ENCODE measurements at places on chromosomes 2 and 18.

DNA sequence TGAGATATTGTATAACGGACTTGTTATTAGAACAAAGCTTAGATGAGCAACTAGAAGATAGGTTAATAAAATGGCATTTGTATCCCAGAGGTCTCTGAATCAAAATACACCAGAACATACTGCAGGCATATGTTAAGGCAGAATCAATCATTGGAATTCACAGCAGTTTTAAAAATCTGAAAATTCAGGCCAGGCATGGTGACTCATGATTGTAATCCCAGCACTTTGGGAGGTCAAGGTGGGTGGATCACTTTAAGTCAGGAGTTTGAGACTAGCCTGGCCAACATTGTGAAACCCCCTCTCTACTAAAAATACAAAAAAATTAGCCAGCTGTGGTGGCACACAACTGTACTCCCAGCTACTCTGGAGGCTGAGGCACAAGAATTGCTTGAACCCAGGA lies 405.2 kb downstream of the ZEB2 start:
- DNase-seq = no peak

- no peak for DNase-seq
Observed at GRCh38 chr2:71492112-71492511, 38.8 kb downstream of the DYSF start.

DNA sequence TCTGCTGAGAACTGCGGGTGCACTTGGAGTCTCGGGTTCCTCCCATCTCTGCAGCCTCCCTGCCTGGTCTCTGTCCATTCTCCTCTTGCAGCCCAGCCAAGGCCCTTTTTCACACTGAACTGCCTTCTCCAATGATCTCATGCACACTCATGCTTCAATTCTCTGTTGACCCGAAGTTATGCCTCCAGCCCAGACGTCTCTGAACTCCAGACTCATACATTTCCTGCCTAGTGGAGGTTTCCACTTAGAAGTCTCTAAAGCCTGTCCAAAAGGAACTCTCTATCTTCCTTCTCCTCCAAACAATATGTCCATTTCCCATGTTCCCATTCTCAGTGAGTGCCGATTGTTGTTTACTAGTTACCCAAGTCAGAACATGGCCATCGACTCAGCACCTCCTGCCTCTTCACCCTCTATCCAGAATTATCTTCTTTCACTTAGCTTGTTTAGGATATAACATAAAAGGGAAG lies 155.2 kb downstream of the IRS1 start:
- no peak for DNase-seq

DNA sequence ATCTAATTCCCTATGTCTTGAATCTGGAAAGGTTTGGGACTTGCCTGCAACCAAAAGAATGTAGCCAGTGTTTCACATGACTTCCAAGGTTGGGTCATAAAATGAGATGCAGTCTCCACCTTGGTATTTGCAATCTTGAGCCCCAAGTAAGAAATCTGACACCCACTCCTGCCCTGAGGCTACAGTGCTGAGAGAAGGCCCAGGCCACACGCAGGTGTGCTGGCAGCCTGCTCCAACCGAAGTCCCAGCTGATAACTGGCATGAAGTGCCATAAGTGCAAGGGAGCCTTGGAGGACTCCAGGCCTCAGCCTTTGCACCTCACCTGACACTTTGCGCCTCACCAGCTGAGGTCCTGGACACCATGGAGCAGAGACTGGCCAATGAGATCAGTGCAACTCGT lies 182.7 kb downstream of the ANAPC1 start:
- no peak for DNase-seq

- no peak for DNase-seq
Observed at GRCh38 chr2:70850925-70851324, 15.3 kb upstream of the CD207 start.

- no peak for DNase-seq
Observed at GRCh38 chr2:88080545-88080944, 12.9 kb downstream of the SMYD1 start.

DNA sequence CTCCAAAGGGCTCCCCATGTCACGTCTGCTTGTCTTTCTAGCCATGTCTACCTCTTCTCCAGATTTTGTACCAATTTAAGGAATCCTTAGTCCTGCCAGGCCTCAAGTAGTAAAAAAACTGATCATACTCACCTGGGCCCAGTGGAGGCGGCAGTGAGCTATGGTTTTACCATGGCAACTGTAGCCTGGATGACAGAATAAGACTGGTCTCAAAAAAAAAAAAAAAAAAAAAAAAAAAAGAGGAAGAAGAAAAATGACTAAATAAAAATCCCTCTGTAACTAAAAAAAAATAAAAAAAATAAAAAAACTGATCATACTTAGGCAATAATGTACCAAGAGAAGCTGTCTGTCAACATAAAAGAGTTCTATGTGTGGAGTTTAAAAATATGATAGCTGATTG lies 221.6 kb downstream of the NR4A2 start:
- no peak for DNase-seq
